ENCODE measurements at places on chromosomes 2 and 18.

GRCh38 chr2:20430035-20430434, 16.8 kb upstream of the RHOB start:
- DNase-seq = no peak

GRCh38 chr2:204468746-204469429, 76.4 kb upstream of the PARD3B start:
- no peak for DNase-seq

GRCh38 chr2:60745761-60746160, 10.3 kb upstream of the PAPOLG start:
- DNase-seq = no peak

DNA sequence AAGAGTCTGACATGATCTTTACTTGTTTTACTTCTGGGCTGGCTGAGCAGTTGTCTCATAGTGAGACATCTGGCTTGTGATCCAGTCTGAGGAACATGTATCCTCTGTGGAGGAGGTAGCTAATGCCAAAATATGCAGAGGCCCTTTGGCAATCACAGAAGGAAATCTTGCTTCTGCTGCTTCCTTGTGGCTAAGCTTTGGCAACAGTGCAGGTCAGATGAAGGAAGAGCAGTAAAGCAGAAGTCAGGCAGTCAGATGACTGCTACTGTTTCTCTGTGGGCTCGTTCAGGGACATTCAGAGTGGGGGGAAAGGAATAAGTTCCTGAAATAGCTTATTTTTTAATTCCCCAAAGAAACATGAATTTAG, 22.3 kb downstream of the DOK1 start:
- no peak for DNase-seq

- DNase-seq = no peak
Measured at GRCh38 chr18:3984163-3984757, 470.8 kb downstream of the DLGAP1 start.

DNA sequence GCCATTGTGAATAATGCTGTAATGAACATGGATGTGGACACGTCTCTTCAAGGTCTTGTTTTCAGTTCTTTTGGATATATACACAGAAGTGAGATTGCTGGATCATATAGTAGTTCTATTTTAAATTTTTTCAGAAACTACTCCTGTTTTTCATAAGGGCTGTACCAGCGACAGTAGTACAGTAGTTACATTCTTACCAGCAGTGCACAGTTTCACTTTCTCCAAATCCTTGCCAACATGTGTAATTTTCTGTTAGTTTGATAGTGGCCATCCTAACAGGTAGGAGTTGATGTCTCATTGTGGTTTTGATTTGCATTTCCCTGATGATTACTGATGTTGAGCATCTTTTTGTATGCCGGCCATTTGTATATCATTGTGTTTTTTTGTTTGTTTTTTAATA, 81.7 kb downstream of the EPC2 start:
- no peak for DNase-seq

DNA sequence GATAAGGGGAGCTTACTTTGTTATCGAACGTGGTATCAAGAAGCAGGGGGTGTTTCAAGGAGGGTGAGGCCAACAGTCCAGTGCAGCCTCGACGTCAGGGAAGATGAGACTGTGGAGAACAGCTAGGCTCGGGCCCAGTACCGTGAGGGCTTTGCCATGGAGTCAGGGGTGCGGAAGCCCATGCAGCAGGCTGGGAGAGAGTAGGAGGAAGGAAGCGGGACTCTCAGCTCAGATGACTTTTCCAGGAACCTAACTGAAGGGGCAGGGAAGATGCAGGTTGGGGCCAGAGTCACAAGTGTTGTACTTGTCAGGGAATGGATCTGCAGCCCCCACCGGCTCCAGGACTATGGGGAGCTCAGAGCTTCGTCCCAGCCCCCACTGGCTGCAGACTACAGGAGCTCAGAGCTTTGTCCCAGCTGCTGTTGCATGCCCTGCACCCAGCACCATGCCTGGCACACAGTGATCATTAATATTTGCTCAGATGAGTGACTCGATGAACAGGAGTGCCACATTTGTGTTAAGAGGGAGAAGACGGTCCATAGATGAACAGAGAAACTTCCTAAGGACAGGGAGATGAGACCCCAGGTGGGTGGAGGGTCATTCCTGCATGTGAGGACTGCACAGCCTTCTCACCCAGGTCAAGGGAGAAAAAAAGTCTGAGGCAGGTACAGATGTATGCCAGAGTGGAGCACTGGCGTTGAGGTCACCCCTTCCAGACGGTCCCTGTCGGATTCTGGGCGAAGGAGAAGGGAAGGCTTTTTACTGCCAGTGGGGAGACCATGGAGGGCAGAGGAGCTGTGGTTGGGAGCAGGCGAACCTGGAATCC, 36.4 kb downstream of the PTGR3 start:
- no peak for DNase-seq

- DNase-seq = no peak
Measured at GRCh38 chr2:208370881-208371633, 35.5 kb upstream of the PTH2R start.

GRCh38 chr2:197216361-197216979, 94.1 kb downstream of the ANKRD44 start:
- DNase-seq = no peak
